ENCODE measurements at places on chromosomes 7 and 10.

- DNase-seq: no peak
- no peak overlapping the region for H3K4me3 ChIP-seq
- peak overlapping the region; percentile 32 for H3K27ac ChIP-seq
Measured at GRCh38 chr10:13808556-13809391, 222.0 kb downstream of the PRPF18 start.

- no peak overlapping the region for H3K27ac ChIP-seq
- H3K4me1 ChIP-seq: peaks cover 43% of the 10 kb centered on the region
- H3K36me3 ChIP-seq: peaks cover 13% of the 10 kb centered on the region
- no peak overlapping the region for H3K4me3 ChIP-seq
- DNase-seq: no peak
Measured at GRCh38 chr10:99916776-99917175, 93.0 kb downstream of the DNMBP start.

- peaks cover 6% of the 10 kb centered on the region for H3K27me3 ChIP-seq
- H3K4me3 ChIP-seq: no peak overlapping the region
- no peak overlapping the region for H3K27ac ChIP-seq
- peak; percentile 2 for DNase-seq
- no peaks in the 10 kb centered on the region for H3K4me1 ChIP-seq
- no peaks in the 10 kb centered on the region for H3K36me3 ChIP-seq
Measured at GRCh38 chr10:133197786-133198185, 32.2 kb upstream of the UTF1 start.

- H3K4me1 ChIP-seq: no peaks in the 10 kb centered on the region
- no peaks in the 10 kb centered on the region for H3K36me3 ChIP-seq
- peak overlapping the region; percentile 63 for H3K4me3 ChIP-seq
Measured at GRCh38 chr7:13988065-13988464, 1.4 kb downstream of the ETV1 start.

- H3K4me1 ChIP-seq: no peaks in the 10 kb centered on the region
- H3K36me3 ChIP-seq: no peaks in the 10 kb centered on the region
- H3K4me3 ChIP-seq: no peak overlapping the region
- no peak for DNase-seq
Measured at GRCh38 chr10:35906155-35906554, 264.1 kb upstream of the FZD8 start.

GRCh38 chr7:133036289-133036688, 45.6 kb downstream of the CHCHD3 start:
- H3K36me3 ChIP-seq: no peaks in the 10 kb centered on the region
- no peak for DNase-seq
- no peaks in the 10 kb centered on the region for H3K4me1 ChIP-seq
- no peak overlapping the region for H3K27ac ChIP-seq
- no peaks in the 10 kb centered on the region for H3K27me3 ChIP-seq

GRCh38 chr10:100013621-100014020, 3.9 kb upstream of the DNMBP start:
- H3K4me1 ChIP-seq: peaks cover 12% of the 10 kb centered on the region
- DNase-seq: no peak
- H3K4me3 ChIP-seq: no peak overlapping the region
- no peak overlapping the region for H3K27ac ChIP-seq
- H3K36me3 ChIP-seq: no peaks in the 10 kb centered on the region

DNA sequence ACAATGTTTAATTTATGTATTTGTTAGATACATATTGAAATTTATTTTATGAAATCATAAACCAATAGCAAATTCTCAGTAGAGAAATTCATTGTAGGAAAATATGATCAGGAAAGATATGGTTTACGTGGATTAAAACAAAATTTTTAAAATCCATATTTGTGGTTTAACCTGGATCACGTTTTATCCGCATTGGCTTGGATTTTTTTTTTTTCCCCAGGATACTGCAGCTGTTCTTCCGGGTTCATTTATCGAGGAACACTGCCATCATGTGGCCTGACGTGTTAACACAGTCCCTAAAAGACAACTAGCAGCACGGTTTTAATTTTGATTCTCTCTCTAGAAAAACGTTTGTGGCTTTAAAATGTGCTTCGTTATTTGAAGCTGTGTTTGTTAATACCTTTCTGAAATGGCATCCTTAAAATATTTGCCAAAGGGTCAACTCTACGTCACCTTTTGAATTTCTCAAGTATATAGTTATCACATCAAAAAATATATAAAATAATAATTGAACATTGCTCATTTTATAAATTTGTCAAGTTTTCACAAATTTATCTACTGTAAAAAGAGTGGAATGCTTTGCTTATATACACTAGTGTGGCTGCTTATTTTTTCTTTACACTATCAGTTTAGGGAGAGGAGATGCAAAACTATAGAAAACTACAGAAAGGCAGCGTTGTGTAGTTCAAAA, 8.7 kb upstream of the ASB4 start:
- H3K36me3 ChIP-seq: no peaks in the 10 kb centered on the region
- H3K4me3 ChIP-seq: no peak overlapping the region
- DNase-seq: peak; percentile 45
- no peaks in the 10 kb centered on the region for H3K4me1 ChIP-seq
- H3K27ac ChIP-seq: no peak overlapping the region

- H3K4me3 ChIP-seq: no peak overlapping the region
- no peak overlapping the region for H3K27ac ChIP-seq
- DNase-seq: no peak
- H3K36me3 ChIP-seq: no peaks in the 10 kb centered on the region
- no peaks in the 10 kb centered on the region for H3K4me1 ChIP-seq
- no peaks in the 10 kb centered on the region for H3K27me3 ChIP-seq
Measured at GRCh38 chr7:152869677-152870051, 110.1 kb downstream of the ACTR3B start.

- H3K27ac ChIP-seq: no peak overlapping the region
- H3K27me3 ChIP-seq: no peaks in the 10 kb centered on the region
- DNase-seq: no peak
- peaks cover 3% of the 10 kb centered on the region for H3K4me1 ChIP-seq
Measured at GRCh38 chr7:5591278-5591874, 167.7 kb upstream of the TNRC18 start.

DNA sequence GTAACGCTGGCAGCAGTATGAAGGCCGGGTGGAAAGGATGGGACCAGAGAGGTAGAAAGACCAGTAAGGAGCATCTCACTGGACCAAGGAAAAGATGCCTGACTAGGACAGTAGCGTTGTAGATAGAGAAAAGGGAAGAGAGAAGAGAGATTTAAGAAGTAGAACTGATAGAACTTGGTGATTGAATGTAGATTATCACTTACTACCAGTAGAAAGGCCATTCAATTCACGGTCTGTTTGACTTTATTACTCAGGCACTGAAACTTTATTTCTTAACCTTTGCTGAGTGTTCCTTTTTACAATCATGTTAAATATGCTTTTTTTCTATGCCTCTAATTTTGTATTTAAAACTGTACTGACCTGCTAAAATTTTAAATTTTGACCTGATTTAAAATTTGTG, 12.2 kb downstream of the MCU start:
- H3K27ac ChIP-seq: no peak overlapping the region
- H3K27me3 ChIP-seq: no peaks in the 10 kb centered on the region
- H3K4me1 ChIP-seq: peaks cover 28% of the 10 kb centered on the region
- no peaks in the 10 kb centered on the region for H3K36me3 ChIP-seq
- no peak overlapping the region for H3K4me3 ChIP-seq

DNA sequence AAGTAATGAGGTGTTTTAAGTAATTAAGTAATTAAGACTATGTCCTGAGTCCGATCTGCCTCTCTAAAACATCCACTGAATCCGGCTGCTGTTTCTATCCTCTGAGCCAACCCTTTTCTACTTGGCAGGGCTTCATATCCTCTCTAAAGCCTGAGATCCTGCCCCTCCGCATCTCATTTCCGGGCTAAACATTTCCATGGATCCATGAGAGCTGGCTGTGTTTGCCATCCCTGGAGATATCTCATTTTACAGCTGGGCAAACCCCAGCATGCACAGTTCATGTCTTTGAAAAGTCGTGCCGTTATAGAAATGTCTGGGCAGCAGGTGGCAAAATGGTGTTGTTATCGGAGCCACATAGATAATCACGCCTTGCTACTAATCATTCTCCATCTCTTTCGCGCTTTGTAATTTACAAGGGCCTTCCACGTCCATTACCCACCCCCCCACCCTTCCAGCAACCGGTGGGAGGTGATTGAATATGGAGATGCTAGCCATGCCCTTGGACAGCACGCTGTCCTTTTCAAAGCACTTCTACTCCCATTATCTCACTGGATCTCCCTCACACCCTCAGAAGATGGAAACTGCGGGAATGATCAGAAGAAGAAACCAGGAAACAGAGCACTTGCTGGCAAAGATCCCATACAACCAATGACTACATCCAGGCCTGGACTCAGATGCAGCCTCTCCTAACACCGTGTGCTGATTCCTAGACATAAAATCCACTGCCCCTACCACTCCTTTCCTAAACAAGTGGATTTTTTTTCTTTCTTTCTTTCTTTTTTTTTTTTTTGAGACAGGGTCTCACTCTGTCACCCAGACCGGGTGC, 1189.2 kb downstream of the TYW1 start:
- H3K27me3 ChIP-seq: no peaks in the 10 kb centered on the region
- no peaks in the 10 kb centered on the region for H3K36me3 ChIP-seq
- H3K27ac ChIP-seq: no peak overlapping the region
- DNase-seq: no peak
- H3K4me3 ChIP-seq: no peak overlapping the region
- no peaks in the 10 kb centered on the region for H3K4me1 ChIP-seq

DNA sequence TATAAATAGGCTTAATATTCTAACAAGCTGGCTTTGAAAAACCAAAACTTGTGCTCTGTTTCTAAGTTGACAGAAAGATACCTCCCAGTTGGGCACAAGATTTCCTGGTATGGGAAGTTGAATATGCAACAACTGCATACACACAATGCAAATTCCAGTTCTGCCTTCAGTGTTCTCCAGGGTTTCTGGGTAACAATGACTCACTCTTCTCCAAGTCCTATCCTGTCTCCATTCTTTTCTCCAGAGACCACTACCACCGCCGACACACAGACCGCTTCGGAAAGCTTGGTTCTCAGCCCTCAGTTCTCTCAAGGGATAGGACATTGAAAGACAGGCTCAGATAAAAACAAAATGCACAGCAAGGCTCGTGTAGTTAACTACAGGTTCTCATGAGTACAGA, 12.2 kb downstream of the PDE1C start:
- no peak for DNase-seq
- H3K4me1 ChIP-seq: peaks cover 35% of the 10 kb centered on the region
- H3K27me3 ChIP-seq: no peaks in the 10 kb centered on the region

DNA sequence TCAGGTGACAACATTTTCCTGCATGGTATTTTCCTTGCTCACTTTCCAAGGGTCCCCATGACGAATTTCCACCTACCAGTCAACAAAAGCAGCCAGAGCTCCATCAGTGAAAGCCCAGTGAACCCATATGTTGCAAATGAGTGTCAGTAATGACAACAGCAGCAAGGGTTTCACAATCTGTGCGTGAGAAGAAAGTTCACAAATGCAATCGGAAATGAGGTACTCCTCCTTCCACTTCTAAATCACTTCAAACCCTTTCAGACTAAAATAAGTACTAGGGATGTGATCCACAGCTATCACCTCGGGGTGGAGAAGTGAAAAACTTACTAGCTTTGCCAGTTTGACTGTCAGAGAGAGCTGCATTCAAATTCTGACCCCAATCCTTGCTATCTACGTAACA, 55.6 kb upstream of the BET1 start:
- no peak overlapping the region for H3K27ac ChIP-seq
- no peaks in the 10 kb centered on the region for H3K36me3 ChIP-seq
- H3K27me3 ChIP-seq: peaks cover 26% of the 10 kb centered on the region
- DNase-seq: no peak
- no peak overlapping the region for H3K4me3 ChIP-seq

GRCh38 chr10:94725871-94726270, 36.6 kb upstream of the CYP2C19 start:
- no peaks in the 10 kb centered on the region for H3K27me3 ChIP-seq
- H3K4me3 ChIP-seq: no peak overlapping the region
- no peaks in the 10 kb centered on the region for H3K4me1 ChIP-seq
- no peaks in the 10 kb centered on the region for H3K36me3 ChIP-seq
- H3K27ac ChIP-seq: no peak overlapping the region

DNA sequence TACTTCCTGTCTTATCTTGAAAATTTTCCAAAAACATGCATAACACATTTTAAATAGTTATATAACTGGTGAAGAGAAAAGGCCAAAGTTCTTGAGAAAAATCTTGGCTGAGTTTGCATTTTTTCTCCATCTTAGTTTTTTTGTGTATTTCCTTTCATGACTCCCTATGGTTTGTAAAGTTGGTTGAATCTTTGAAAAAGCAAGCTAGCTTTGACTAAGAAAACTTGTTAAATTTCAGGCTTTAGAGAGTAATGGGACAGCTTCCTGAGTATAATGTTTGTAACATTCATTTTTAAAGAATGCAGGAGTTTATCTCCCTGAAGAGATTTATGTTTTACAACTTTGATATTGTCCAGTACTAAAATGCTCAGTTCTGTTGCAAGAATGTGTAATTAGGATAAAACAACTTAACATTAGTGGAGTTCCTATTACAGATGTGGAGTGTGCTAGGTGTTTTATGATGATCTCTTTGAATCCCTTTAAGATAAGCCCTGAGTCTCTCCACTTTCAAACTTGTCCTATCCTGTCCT, 11.1 kb upstream of the HERPUD2 start:
- no peaks in the 10 kb centered on the region for H3K27me3 ChIP-seq
- no peaks in the 10 kb centered on the region for H3K36me3 ChIP-seq
- no peak for DNase-seq
- H3K27ac ChIP-seq: no peak overlapping the region
- H3K4me1 ChIP-seq: peaks cover 15% of the 10 kb centered on the region

GRCh38 chr10:132486539-132487121, 51.0 kb upstream of the INPP5A start:
- DNase-seq: no peak
- H3K27me3 ChIP-seq: no peaks in the 10 kb centered on the region
- no peaks in the 10 kb centered on the region for H3K36me3 ChIP-seq
- H3K4me3 ChIP-seq: no peak overlapping the region
- H3K4me1 ChIP-seq: no peaks in the 10 kb centered on the region

GRCh38 chr7:11817111-11817740, 14.8 kb downstream of the THSD7A start:
- no peak overlapping the region for H3K27ac ChIP-seq
- H3K36me3 ChIP-seq: no peaks in the 10 kb centered on the region
- H3K4me1 ChIP-seq: no peaks in the 10 kb centered on the region

- no peak for DNase-seq
- H3K27ac ChIP-seq: no peak overlapping the region
- H3K27me3 ChIP-seq: peaks cover 77% of the 10 kb centered on the region
- H3K4me1 ChIP-seq: peaks cover 20% of the 10 kb centered on the region
- H3K36me3 ChIP-seq: no peaks in the 10 kb centered on the region
Measured at GRCh38 chr10:60735244-60735643, 43.0 kb upstream of the CDK1 start.
